ENCODE measurements at places on chromosomes 2 and 18.

DNA sequence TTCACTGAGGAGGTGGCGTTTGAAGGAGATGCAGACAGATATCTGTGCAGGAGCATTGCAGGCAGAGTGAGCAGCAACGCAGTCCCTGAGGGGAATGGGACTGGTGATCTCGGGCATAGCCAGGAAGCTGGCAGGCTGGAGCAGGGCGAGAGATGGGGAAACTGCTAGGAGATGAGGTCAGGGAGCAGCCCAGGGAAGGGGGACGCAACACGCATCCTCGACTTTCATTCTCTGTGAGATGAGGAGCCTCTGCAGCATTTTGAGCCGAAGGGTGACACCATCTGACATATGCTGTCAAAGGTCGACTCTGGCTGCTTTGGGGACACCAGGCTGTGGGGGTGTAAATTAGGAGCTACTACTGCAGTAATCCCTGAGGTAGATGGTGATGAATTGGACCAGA, 4.3 kb upstream of the CHRNA1 start:
- no peak for DNase-seq

GRCh38 chr2:201930043-201930442, 103.6 kb upstream of the FZD7 start:
- no peak for DNase-seq

GRCh38 chr2:233964581-233964980, 47.4 kb downstream of the TRPM8 start:
- no peak for DNase-seq

- DNase-seq: no peak
Observed at GRCh38 chr18:388200-388599, 112.3 kb downstream of the COLEC12 start.

DNA sequence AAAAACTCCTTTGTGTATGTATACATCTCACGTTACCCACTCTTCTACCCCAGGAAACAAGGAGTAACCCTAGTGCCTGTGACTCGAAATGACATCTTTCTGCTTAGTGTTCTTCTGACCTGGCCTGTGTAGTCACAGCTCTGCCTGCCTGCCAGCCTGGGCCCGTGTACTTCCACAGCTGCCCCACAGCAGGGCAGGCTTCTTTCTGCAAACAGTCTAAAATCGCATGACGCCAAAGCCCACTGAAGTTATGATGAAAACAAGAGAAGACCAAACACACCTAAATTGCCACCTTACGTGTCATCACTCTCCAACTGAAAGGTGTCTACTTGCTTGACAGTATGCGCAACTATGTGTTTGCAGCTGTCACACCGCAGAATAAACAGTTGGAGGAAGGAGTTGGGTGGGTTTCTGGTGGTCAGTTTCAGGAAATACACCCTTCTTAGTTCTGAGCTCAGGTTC, 1.5 kb downstream of the GAREM1 start:
- no peak for DNase-seq

- no peak for DNase-seq
Observed at GRCh38 chr18:74652392-74652988, 54.8 kb downstream of the ZNF407 start.

DNA sequence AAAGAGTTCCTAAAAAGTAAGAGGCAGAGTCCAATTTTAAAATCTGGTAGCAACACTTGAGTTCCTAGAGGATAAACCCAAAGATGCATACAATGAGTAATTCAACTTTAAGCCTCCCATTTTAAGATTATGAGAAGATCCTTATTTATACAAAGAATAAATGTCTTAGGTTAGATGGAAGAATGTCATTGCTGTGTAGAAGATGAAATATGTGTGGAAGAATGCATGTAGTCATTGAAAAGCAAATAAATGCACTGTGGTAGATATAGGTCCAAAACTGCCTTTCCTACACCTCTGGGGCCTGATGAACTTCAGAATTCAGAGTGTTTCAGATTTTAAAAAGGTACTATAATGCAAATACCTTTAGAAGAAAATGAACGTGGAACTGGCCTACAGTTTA, 58.7 kb upstream of the LRP1B start:
- no peak for DNase-seq

DNA sequence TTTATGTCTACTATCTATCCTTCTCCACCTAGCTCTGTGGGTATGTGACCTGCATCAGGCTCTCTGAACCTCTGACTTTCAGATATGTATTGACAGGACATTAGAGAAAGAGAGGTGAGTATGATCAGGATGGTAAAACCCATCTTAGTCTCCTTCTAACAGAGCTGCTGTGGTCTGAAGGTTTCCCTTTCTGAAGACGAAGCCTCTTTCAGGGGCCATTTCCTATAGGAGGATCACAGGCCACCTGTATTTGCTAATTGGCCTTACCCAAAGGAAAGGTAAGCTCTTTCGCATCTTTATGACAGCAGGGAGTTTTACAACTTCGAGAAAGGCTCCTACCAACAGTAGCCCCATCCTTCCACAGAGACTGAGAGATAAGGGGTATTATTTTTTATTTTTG, 442.9 kb downstream of the KCNJ3 start:
- DNase-seq: no peak

- DNase-seq: peak; percentile 80
Observed at GRCh38 chr2:14632133-14632936, at the start of gene LRATD1. Gene LRATD1 (plus strand): TSS chr2:14632717. CDS start chr2:14633980, 1,263 bp downstream.

DNA sequence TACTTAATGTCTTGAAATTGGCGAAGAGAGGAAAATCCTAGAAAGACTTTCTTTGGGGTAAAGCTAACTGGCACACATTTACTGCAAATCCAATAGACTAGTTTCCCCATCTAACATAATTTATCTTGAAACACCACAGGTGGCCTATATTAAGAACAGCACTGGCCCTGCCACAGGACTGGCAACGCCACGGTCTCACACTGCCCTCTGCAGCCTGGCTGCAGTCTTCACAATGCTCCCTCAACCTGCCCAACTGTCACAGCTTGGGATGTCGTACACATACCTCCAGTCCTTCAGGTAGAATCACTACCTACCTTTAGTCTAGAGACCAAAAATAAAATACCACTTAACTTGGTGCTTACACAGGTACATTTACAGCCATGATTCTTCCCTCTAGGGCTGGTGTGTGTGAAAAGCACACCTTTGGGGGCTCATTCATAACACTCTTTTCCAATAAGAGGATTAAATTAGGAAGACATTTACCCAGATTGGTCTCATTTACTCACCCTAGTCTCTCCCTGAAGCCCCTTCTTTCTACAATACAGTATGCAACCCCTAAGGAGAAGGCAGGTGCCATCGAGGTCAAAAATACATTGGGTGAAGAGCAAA, 222.2 kb downstream of the C1D start:
- DNase-seq: peak; percentile 5

- no peak for DNase-seq
Observed at GRCh38 chr2:8289111-8289510, 392.7 kb upstream of the ID2 start.

DNA sequence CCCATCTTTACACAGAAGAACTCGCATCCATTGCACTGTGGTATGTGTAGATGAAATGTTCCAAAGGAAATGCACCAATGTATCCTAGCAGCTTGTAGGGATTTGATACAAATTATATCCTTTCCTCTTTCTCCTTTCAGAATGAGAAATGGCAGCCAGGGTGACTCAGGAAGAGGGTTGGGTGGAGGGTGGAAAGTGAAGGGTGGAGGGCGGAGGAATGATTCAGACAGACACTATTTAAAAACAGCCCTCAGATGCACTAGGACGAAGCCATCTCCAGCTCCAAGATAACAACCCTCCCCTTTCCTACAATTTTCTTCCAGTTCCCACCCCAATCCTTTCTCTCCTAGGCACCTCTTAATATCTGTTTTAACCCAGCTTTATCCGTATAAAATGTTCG, 96.2 kb upstream of the STK39 start:
- DNase-seq: no peak

DNA sequence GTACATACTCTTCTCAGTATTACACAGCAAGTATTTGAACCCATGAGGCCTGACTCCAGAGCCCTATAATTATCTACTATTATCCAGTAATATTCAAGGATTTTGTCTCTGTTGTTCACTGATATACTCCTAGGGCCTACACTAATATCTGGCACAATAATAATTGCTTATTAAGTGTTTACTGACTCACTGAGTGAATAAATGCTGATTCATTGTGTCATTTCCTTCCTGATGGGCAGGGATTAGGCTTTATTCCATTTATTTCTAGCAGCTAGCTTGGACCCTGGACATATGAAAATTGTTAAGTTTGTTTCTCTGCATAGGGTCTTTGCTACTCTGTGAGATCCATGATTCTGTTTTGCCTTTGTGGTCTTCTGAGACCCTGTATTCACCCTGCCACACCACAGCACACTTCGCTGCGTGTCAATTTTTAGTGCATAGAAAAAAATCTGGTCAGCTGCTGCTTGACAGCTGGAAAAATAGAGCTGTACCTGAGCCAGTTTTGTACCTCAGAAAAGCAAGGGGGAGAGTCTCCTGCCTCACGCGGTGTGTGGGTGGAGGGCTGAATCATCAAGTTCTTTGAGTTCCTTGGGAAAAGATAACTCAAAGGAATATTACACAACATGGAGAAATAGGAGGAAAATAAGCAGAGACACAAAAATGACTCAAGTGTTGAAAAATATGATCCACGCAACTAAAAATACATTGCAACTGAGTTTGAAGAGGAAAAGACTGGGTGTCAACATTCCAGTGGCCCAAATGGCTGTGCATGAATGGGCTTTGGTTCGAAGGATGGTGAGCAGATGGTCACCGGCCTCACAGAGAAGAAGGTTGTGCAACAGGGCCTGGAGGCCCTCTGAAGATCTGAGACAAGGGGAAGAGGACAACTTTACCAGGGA, 18.9 kb upstream of the DPP4 start:
- DNase-seq: peak; percentile 82

- no peak for DNase-seq
Observed at GRCh38 chr2:191010887-191011885, 2.8 kb downstream of the STAT1 start.

GRCh38 chr2:175576270-175576669, 394.8 kb upstream of the ATP5MC3 start:
- no peak for DNase-seq

DNA sequence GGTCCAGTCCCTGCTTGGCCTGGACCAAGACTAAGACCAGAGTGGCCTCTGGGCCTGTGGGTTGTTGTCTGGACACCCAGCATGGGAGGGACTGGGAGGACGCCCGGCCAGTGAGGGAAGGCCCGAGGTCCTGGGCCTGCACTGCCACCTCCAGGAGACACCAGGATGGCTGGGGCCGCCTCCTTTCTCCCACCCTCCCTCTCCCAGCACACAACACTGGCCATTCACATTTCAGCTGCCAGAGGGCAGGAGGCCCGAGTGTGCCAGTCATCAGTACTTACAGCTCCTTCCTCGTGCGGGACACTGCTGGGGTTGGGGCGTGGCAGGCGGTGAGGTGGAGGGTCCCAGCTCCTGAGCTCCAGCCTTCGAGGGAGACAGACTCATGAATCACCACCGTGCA, 133.5 kb downstream of the ASB1 start:
- DNase-seq: no peak

- peak; percentile 16 for DNase-seq
Observed at GRCh38 chr18:8162802-8163201, 446.4 kb upstream of the RAB12 start.

- no peak for DNase-seq
Observed at GRCh38 chr18:51235009-51235789, 37.7 kb upstream of the MEX3C start.

- no peak for DNase-seq
Observed at GRCh38 chr18:13461469-13461868, 242.9 kb downstream of the LDLRAD4 start.

GRCh38 chr2:57075226-57075625, 891.4 kb downstream of the CCDC85A start:
- DNase-seq: peak; percentile 29

- no peak for DNase-seq
Observed at GRCh38 chr2:206850369-206850768, 85.0 kb downstream of the FASTKD2 start.

- no peak for DNase-seq
Observed at GRCh38 chr2:11656671-11657101, 13.3 kb downstream of the NTSR2 start.

- no peak for DNase-seq
Observed at GRCh38 chr2:202429164-202429980, 53.2 kb downstream of the BMPR2 start.

DNA sequence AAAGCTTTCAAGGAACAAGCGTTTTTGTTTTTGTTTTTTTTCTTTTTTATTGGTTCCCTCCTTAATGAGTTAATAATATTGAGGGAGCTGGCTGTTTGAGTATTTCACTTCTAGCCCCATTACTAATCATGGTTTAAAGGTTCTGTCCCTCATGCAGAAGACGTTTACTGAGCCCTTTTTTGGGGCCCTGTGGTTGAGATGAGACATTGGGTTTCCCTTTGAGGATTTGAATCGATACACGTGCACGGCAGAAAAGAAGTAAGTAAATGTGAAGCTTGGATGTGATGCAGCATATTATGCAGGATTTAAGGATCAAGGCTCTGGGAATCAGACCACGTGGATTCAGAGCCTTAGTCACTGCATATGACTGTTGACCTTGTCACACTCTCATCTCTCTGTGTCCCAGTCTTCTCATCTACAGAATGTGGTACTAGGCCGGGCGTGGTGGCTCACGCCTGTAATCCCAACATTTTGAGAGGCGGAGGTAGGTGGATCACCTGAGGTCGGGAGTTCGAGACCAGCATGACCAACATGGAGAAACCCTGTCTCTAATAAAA, 1.0 kb upstream of the CHST10 start:
- no peak for DNase-seq

DNA sequence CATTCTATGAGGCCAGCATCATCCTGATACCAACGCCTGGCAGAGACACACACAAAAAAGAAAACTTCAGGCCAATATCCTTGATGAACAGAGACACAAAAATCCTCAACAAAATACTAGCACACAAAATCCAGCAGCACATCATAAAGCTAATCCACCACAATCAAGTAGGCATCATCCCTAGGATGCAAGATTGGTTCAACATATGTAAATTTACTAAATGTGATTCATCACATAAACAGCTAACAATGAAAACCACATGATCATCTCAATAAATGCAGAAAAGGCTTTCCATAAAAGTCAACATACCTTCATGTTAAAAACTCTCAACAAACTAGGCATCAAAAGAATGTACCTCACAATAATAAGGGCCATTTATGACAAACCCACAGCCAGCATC, 65.3 kb downstream of the WDPCP start:
- DNase-seq: no peak

- DNase-seq: no peak
Observed at GRCh38 chr18:46148810-46149209, 44.6 kb downstream of the HAUS1 start.

- DNase-seq: no peak
Observed at GRCh38 chr2:8171608-8172007, 510.2 kb upstream of the ID2 start.

Data from epithelial cell of prostate (primary cell).